ENCODE measurements at places on chromosomes 7 and 10. TPM values are rescaled to one million over a fixed set of nuclear protein-coding genes. Genes with fewer than 3 reads are reported as not detected.

The MRLN gene
- total RNA-seq, result not detected

The CACNB2 gene
- total RNA-seq, result 2.7 TPM

The VAX1 gene
- total RNA-seq, result not detected

The FANK1 gene
- total RNA-seq, result 13.9 TPM

The LAMB4 gene
- total RNA-seq, result 0.12 TPM

The CFTR gene
- not detected for total RNA-seq

The SPOCK2 gene
- 0.12 TPM for total RNA-seq

The MAGI2 gene
- 5.1 TPM for total RNA-seq

The CPA2 gene
- total RNA-seq, result not detected

The TAS2R41 gene
- total RNA-seq, result not detected

The VWDE gene
- not detected for total RNA-seq

The SUGCT gene
- 55.2 TPM for total RNA-seq

The PWWP2B gene
- 7.0 TPM for total RNA-seq

The ZPBP gene
- total RNA-seq, result not detected

The TSPAN12 gene
- total RNA-seq, result 2.0 TPM

The FRAT1 gene
- total RNA-seq, result 0.83 TPM

The CALN1 gene
- not detected for total RNA-seq

The TRPV5 gene
- not detected for total RNA-seq

The C10orf90 gene
- 0.23 TPM for total RNA-seq

The GRM3 gene
- total RNA-seq, result not detected

The FXYD4 gene
- total RNA-seq, result not detected

The CALML3 gene
- total RNA-seq, result not detected

The FEZF1 gene
- total RNA-seq, result not detected

The SFRP4 gene
- 65.8 TPM for total RNA-seq

The OR2A12 gene
- total RNA-seq, result not detected

The PGAM2 gene
- total RNA-seq, result 0.75 TPM

The UCN3 gene
- total RNA-seq, result not detected

The NDUFB2 gene
- 148 TPM for total RNA-seq

The BLNK gene
- total RNA-seq, result not detected

The SPDYE5 gene
- 0.12 TPM for total RNA-seq
